ENCODE measurements at places on chromosomes 4 and X. TPM values are rescaled to one million over a fixed set of nuclear protein-coding genes. Genes with fewer than 3 reads are reported as not detected.

Gene CFAP99
- total RNA-seq, result 0.85 TPM

Gene GUF1
- 18.6 TPM for total RNA-seq

GRCh38 chrX:149762696-149763614 is 10.9 kb upstream of the HSFX1 start:
- H3K27me3 ChIP-seq, result peaks cover 56% of the 10 kb centered on the region
- H3K27ac ChIP-seq, result no peak overlapping the region
- H3K36me3 ChIP-seq, result no peaks in the 10 kb centered on the region
- DNase-seq, result no peak
- no peaks in the 10 kb centered on the region for H3K4me1 ChIP-seq
- no peak overlapping the region for H3K4me3 ChIP-seq

- H3K4me3 ChIP-seq, result no peak overlapping the region
- no peak for DNase-seq
- H3K27ac ChIP-seq, result no peak overlapping the region
- H3K27me3 ChIP-seq, result no peaks in the 10 kb centered on the region
- H3K4me1 ChIP-seq, result no peaks in the 10 kb centered on the region
These were observed 456.8 kb downstream of the PRR32 start for GRCh38 chrX:127276326-127276725.

DNA sequence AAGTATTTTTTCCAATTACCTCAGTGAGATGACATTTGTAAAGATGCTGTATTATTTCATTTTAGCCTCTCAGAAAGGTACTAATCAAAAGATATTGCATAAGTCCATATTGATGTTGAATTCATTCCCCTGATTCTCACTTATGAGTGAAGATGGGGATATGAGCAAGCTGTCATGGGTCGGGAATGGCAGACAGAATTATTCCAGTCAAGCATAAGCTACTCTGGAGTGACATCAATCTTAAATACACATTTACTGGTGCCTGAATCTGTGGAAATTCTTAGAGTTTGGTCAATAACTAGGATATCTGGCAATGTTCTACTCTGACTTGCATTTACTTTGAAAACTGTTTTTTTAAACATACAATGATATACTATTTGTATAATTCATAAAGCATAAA is 283.8 kb upstream of the PCDH7 start:
- no peak overlapping the region for H3K4me3 ChIP-seq
- no peaks in the 10 kb centered on the region for H3K4me1 ChIP-seq
- H3K27me3 ChIP-seq, result no peaks in the 10 kb centered on the region
- no peak overlapping the region for H3K27ac ChIP-seq

- no peak overlapping the region for H3K4me3 ChIP-seq
- no peak for DNase-seq
- no peaks in the 10 kb centered on the region for H3K36me3 ChIP-seq
- no peak overlapping the region for H3K27ac ChIP-seq
These were observed 50.6 kb downstream of the SCFD2 start for GRCh38 chr4:53315300-53315699.

GRCh38 chr4:5500165-5500564 is 208.2 kb downstream of the EVC2 start:
- H3K4me1 ChIP-seq, result 0 out of 2 replicates have a peak, but pooled peaks cover 11% of the 10 kb centered on the region
- no peak overlapping the region for H3K4me3 ChIP-seq
- no peak overlapping the region for H3K27ac ChIP-seq
